Glomerular endothelial cell (primary cell): ENCODE measurements at places on chromosomes 2 and 18. TPM values are rescaled to one million over a fixed set of nuclear protein-coding genes. Genes with fewer than 3 reads are reported as not detected.

DAPL1 gene
- total RNA-seq = not detected in 2 replicates

COL4A4 gene
- total RNA-seq = under 0.01 and 0.12 TPM in 2 replicates

C1QL2 gene
- total RNA-seq = not detected in 2 replicates

FIGN gene
- total RNA-seq = 3.0 and 4.7 TPM in 2 replicates

ZNF519 gene
- total RNA-seq = 2.3 and 5.1 TPM in 2 replicates
